Motor neuron (in vitro differentiated cells): ENCODE measurements at places on chromosomes 16 and 17. TPM values are rescaled to one million over a fixed set of nuclear protein-coding genes. Genes with fewer than 3 reads are reported as not detected.

- no peak for ATAC-seq
Observed at GRCh38 chr17:50676065-50676975, 31.4 kb downstream of the ANKRD40 start.

GRCh38 chr16:48124266-48124665 lies 31.5 kb downstream of the ABCC12 start:
- no peak for ATAC-seq

- peak; percentile 56 for ATAC-seq
Observed at GRCh38 chr17:77145612-77146245, 5.0 kb downstream of the SEC14L1 start.

GRCh38 chr16:62038225-62038624 lies 2.0 kb upstream of the CDH8 start:
- ATAC-seq = no peak

GRCh38 chr16:53912155-53912554 lies 208.2 kb downstream of the FTO start:
- no peak for ATAC-seq

DNA sequence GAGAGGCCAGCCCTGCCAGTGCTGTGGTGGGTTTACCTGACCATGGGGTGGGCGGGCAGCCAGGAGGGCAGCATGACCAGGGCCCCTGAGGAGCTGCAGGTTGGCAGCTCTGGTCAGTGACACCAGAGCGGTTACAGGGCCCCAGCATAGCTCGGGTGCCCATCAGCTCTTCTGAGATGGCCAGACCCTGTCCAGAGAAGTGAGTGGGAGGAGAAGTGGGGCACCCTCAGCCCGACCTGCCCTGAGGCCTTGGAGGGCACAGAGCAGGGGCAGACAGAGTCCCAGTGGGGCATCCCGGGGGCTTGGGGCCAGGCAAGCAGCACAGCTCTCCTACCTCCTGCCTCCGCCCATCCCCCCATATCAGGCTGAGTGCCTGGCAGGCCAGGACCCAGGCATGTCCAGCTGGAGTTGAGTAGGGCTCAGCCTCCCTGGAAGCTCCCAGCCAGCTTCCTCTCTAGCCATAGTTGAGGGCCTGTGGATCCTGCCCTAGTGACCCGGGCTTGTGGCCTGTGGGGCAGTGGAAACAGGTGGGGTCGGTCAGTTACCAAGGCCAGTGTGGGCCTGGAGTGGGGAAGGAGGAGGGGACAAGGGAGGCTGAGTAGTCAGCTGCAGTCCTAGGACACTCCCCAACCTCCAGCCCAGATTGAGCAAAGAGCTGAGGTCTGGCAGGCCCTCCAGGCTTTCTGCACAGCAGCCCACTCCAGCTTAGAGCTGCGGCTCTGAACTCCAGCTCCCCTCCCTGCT lies 83.5 kb downstream of the AMFR start:
- ATAC-seq = peak; percentile 51

GFOD2 gene
- 36.3 and 38.6 TPM in 2 replicates for total RNA-seq

INCA1 gene
- 0.98 and 2.4 TPM in 2 replicates for total RNA-seq
